ENCODE measurements at places on chromosomes 16 and 17. TPM values are rescaled to one million over a fixed set of nuclear protein-coding genes. Genes with fewer than 3 reads are reported as not detected.

GRCh38 chr17:49557312-49558024 lies 18.2 kb upstream of the NXPH3 start:
- no peak for DNase-seq

Gene TMIGD1
- total RNA-seq, result not detected

- no peak for DNase-seq
Observed at GRCh38 chr17:44061446-44061845, 5.0 kb downstream of the LSM12 start.

Gene CCL23
- not detected for total RNA-seq

DNA sequence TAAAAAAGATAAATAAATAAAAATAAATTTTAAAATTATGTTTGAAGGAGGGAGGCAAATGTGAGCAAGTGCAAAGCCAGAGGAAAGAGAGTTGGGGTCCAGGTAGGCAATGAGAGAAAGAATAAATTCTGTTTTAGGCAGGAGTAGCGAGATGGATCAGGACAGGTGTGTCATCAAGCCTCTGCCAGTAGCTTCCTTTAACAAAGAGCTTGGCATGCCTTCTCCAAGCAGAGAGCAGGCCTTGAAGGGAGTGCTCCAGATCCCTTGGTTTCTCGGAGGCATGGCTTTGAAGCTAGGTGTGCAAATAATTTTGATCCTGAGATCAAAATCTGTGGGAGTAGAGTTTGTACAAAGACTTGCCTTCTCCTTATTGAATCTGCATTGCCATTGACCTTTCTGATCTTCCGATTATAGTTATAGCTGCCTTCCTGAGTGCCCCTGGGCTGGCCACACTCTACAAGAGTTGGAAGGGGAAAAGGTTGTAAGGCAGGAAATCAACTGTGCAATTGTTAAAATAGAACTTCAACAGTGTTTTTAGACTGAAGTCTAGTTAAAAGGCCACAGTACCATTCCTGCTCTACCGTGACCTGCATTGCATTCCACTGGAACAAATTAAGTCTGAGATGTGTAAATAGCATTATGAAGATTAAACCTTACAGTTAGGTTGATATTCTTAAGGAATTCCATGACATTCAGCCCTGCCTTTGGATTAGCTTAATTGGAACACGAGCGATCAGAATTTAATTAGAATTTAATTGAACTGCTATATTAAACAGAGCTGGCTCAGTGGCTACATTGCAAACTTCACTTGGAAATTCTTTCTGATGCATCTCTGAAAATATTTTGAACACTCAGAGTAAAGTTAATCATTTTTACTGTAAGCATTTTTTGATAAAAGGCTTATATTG lies 33.7 kb downstream of the IQCK start:
- DNase-seq, result no peak

DNA sequence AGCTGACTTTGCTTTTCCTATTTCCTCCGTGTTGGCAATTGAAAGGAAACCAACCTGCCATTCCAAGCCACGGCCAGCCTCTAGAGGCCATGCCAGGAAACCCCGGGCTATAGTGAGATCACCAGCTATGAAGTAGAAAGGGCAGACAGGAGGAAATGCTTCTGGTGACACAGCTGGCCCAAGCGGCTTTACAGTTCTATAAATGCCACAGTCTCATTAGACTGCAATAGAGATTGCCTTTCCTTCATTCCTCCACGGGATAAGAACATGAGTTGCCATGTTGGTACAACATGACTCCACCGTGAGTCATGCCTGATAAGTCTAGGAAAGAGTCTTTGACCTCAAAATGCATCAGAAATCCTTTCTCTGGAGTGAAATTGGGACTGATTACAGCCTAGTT lies 384.9 kb downstream of the GRIN2A start:
- DNase-seq, result peak; percentile 43

- no peak for DNase-seq
Observed at GRCh38 chr16:74431516-74431915, 10.2 kb upstream of the CLEC18B start.

DNA sequence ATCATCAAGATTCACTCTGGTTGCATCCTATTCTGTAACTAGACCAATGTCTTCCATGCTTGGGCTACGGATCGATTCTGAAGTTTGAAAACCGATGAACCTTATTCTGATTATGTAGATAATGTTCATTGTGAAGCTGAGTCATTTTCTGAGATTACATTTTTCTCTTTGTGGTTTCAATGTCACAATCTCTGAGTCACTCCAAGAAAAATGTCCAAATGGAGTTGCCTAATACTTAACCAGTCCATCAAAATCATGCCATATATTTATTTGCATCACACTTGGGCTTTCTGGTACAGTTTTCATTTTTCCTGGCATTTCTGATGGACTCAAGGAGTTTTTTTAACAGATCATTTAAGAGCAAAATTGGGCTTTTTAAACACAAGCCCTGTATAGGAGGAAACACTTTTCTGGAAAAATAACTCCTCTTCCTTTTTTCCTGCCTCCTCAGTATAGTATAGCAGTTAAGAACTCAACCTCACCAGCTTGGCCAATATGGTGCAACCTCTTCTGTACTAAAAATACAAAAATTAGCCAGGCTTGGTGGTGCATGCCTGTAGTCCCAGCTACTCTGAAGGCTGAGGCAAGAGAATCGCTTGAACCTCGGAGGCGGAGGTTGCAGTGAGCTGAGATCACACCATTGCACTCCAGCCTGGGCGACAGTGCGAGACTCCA lies 17.5 kb downstream of the CACNG3 start:
- no peak for DNase-seq

DNA sequence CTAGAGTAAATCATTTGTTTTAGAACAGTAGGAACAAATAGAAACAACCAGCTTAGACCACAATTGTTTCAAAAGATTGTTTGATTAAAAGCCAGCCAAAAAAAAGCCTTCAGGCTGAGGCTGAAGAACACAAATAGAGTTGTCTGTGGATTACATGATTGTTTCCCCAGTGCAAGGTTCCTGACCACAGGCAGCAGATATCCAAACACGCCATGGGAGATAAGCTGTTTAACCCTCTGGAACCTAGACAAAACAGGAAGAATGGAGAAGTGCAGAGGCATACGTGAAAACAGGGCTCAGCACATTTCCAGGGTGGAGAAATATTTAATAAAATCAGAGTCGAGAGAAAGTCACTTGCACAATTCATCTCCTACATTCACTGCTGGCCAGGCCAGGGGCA lies 21.0 kb downstream of the ATPAF2 start:
- DNase-seq, result no peak

- DNase-seq, result no peak
Observed at GRCh38 chr16:89607937-89608740, 5.3 kb upstream of the DPEP1 start.

- no peak for DNase-seq
Observed at GRCh38 chr16:65601781-65602180, 479.9 kb upstream of the CDH11 start.

Gene C16orf54
- total RNA-seq, result not detected

DNA sequence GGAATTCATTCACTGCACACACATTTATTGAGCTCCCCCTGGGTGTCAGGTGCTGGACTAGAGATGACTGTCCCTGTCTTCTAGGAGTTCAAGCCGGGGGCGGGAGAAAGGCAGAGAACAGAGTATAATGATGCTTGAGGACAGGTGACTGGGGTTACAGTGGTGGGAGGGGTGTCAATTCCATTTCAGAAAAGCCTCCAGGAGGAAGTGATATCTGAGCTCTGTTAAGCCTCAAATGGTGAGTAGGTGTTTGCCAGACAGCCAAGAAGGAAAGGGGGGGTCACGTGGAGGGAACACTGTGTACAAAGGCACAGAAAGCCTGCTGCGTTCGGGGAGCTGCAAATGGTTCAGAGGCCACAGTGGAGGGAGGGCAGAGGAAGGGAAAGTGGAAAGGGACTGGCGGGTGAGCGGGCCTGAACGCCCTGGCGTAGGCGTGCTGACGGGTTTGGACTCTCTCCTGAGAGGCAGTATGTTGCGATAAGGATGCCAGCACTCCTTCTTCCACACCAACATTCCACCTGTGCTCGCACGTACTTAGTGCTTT lies 9.7 kb upstream of the NXPH3 start:
- DNase-seq, result no peak

Gene MEFV
- not detected for total RNA-seq

- no peak for DNase-seq
Observed at GRCh38 chr16:10879681-10880589, 2.9 kb downstream of the CIITA start.

- DNase-seq, result peak; percentile 95
Observed at GRCh38 chr16:86575754-86576557, 2.4 kb upstream of the FOXL1 start.

Gene C1QTNF8
- not detected for total RNA-seq

DNA sequence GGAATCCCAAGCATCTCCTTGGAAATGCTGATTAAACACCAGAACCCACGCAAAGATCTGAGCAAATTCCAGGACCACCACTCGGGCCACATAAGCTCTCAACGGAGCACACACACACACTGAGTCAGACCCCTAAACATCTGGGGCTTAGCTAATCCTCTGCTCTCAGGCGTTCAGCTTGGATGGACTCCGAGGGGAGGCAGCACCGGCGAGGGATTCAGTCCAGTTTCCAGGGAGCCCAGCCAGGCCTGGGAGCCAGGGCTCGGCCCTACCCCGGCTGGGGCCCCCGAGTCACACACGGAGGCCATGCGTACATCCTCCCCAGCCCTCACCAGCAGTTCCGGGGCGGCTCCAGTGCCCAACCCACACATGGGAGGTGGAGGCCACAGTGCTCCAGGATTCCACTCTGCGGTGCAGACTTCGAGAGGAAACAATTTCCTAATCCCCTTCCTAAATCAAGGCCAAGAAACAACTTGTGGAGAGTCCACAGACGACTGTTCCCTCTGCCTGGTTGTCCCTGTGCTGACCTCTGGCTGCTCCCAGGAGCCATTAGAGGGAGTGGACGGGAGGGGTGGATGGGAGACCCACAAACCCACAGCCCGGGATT lies 70.5 kb downstream of the GAS7 start:
- DNase-seq, result peak; percentile 99

GRCh38 chr17:75566834-75567233 lies 20.8 kb upstream of the MYO15B start:
- no peak for DNase-seq

GRCh38 chr17:82309656-82310570 lies 7.5 kb downstream of the CD7 start:
- DNase-seq, result no peak

- no peak for DNase-seq
Observed at GRCh38 chr17:82331345-82331939, 2.1 kb downstream of the SECTM1 start.

Gene TTLL6
- total RNA-seq, result not detected

DNA sequence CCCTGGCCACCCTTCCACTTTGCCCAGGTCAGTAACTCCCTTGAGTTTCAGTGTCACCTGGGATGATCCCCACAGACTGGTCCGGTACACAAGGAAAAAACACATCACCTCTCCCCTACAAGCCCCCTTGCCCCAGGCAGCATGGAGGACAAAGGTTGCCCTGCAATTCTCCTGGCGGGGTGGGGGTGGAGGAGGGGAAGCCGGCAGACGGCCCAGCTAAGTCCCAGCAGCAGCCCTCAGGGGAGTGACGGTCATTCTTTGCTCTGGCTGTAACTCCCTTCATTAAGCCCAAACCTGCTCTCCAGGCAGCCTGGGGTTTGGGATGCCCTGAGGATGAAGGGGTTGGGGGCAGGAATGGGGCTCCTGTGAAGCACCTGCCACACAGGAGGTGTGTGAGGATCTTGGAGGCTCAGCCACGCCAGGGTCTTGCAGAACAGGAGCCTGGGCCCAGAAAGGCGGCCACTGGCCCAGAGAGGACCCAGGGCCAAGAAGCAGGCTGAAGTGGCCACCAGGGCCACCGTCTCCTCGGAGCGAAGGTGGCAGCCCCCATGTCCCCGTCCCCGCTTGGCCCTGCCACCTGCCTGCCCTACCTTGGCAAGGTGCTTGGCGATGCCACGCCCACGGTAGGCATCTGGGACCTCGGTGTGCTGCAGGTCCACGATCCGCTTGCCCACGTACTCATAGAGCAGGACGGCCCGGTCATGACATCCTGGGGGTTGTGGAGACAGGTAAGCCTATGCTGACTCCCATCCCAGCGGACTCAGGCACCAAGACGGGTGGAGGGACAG lies 9.5 kb downstream of the NATD1 start:
- no peak for DNase-seq

GRCh38 chr17:40550608-40551007 lies 14.7 kb downstream of the CCR7 start:
- DNase-seq, result peak; percentile 48

Gene TEX14
- total RNA-seq, result not detected

Gene PRSS22
- not detected for total RNA-seq

- DNase-seq, result no peak
Observed at GRCh38 chr16:86768228-86768791, 190.0 kb downstream of the FOXL1 start.

- peak; percentile 75 for DNase-seq
Observed at GRCh38 chr17:29590411-29591145, 1.1 kb upstream of the GIT1 start.

DNA sequence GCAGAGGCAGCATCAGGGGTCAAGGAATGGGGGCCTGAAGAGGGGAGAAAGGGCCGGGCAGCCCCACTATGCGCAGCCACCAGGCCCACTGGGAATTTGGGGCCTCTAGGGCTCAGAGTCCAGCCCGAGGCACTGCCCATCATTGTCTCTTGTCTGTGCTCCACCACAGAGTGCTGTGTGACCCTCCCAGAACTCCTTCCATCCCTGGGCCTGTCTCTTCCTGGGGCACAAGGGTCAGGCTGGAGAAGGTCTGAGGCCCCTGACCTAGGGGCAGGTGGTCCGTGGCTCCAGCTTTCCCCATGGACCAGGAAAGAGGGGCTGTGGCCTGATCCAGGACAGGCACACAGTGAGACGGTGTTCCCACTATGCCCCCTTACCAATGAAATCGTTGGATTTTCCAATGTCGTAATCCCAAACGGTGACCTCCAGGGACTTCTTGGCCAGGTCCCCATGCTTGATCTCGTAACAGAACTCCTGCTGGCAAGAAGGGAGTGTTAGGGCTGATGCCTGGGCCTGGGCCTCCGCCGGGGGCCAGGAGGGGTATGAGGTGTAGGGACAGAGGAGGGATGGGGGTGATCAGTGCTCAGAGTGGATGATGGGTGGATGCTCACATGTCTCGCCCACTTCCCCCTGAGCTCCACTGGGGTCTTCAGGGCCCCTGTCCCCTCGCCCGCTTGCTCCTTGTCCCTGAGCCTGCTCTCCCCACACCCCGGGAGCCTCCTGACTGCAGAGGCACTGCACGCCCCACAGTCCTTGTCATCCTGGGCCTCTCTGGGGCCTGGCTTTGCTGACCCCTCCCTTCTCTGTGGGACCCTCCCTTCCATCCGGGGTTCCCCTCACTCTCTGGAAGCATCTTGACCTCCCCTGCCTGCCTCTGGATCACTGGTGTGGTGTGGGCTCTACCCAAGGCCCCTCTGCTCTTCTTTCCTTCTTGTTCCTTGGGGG lies 10.7 kb downstream of the SCGB1C2 start:
- no peak for DNase-seq

DNA sequence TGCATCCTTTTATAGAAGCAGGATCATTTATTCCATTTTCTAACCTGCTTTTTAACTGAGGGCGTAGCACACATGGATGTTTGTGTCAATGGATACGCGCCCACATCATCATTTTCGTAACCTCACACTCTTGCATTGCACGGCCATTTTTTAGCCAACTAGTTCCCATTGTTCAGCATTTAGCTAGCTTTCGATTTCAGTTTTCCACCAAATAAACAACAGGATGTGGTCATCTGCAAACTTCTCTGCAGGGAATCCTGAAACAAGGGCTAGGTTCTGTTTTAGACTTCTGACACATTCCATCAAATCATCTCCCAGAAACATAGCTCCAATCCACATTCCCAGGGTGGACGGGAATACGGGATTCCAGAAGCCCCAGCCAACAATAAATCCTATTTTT lies 6.4 kb downstream of the CYB561 start:
- DNase-seq, result no peak
